Activated CD8-positive, alpha-beta memory T cell treated with anti-CD3 and anti-CD28 coated beads, Interleukin-2, amount 50 U/mL, for 4 hours (primary cell): ENCODE measurements at places on chromosomes 11 and 22.

DNA sequence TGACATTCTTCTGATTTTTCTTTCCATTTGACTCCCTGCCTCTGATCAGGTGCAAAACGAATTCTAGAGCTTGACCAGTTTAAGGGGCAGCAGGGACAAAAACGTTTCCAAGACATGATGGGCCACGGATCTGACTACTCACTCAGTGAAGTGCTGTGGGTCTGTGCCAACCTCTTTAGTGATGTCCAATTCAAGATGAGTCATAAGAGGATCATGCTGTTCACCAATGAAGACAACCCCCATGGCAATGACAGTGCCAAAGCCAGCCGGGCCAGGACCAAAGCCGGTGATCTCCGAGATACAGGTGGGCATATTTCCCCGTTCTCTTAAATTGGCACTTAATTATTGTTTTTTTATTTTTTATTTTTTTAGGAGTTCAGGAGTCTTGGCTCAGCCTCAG is 15.4 kb downstream of the XRCC6 start:
- no peak for DNase-seq

GRCh38 chr11:10450462-10451425 is 4.3 kb upstream of the AMPD3 start:
- peak; percentile 54 for DNase-seq

DNA sequence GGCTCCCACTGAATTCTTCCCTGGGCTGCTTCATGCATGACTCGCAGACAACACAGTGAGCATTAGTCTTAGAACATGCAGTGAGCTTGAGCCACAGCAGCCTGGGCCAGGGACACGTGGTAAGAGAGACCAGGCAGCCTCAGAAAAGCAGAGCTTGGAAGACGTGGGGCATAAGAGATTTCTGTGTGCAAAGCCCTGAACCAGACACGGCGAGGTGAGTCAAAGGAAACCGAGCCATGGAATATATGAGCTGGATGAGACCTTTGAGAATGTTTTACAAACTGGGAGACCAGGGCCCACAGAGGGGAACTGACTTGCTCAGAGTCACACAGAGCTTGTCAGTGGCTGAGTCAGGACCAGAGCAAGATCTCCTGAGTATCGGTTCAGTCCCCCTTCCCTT is 8.5 kb upstream of the FXYD6 start:
- no peak for DNase-seq

DNA sequence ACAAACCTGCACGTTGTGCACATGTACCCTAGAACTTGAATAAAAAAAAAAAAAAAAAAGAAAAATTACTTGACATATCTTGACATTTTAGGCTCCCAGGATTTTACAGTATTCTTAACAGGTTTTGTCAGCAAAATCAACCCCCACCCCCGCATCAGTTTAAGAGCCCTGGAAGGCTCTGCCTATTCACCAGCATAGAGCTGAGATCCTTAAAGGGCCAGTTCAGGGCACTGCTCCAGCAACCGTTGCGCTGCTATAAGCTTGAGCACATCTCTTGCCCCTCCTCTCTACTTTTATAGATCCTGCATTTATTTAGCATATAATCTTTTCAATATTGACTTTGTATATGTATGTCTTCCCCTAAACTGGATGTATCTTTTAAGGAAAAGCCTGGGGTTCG is 697 bp upstream of the PAFAH1B2 start:
- peak; percentile 29 for DNase-seq

DNA sequence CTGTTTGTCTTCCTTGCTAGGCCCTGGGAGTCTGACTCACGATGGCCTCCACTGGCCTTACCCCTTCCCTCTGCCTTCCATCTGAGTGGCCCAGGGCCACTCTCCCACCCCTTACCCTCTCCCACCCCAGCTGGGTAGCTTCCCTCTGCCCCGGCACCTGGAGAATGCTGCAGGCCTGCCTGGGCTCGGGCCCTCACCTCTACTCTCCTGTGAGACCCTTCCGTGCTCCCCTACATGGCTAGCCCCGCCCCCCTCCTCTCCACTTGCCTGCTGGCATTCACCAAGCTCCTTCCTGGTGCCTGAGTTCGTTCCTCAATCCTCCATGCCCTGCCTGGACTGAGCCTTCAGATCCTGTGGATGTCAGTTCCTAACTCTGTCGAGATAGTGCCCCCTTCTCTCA is 8.7 kb downstream of the RAB36 start:
- no peak for DNase-seq

GRCh38 chr22:46084943-46085827 is 65.1 kb upstream of the PPARA start:
- no peak for DNase-seq

DNA sequence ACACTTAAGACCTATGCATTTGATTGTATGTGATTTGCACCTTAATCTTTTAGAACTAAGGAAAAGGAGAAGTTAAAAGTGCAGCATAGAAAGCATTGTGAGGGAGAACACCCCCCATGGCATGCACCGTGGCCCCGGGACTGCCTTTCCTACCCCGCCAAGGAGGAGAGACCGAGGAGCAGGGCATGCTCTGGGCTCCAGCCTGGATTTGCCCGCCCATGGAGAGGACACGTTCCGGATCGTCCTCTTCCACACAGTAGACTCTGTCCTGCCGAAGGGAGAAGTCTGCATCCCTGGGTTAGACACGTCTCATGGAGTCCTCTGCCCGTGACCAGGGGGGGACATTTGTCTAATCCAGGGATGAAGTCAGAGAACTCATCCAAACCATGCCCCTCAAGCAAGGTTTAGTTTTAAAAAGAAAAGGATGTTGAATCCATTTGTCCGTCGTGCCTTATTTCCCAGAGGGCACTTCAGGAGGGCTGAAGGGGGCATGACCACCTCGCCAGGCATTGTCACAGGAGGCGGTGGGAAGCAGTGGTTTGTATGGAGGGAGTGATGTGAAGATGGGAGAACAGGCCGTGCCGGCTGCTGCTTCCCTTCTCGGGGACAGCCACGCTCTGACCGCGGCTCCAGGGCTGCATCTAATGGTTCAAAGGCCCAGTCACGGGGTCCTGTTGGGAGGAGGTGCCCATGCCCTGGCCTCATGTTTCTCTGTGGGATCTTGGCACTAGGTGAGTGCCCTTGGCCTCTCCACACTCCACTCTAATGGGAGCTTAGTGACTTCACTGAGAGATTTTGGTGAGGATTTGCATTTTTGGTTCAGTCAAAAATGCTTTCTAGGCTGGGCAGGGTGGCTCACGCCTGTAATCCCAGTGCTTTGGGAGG is 66.2 kb upstream of the GAL start:
- DNase-seq: no peak

GRCh38 chr11:20162824-20163782 is 2.8 kb upstream of the DBX1 start:
- DNase-seq: no peak

- DNase-seq: no peak
Observed at GRCh38 chr22:30843245-30843644, 125.3 kb downstream of the MORC2 start.

- DNase-seq: no peak
Observed at GRCh38 chr11:57942808-57943207, 80.9 kb upstream of the OR9Q1 start.

- DNase-seq: no peak
Observed at GRCh38 chr11:9876331-9876730, 212.5 kb downstream of the SWAP70 start.

- no peak for DNase-seq
Observed at GRCh38 chr11:17972987-17973386, 39.9 kb downstream of the SERGEF start.

GRCh38 chr11:11821899-11822298 is 19.9 kb upstream of the USP47 start:
- no peak for DNase-seq

DNA sequence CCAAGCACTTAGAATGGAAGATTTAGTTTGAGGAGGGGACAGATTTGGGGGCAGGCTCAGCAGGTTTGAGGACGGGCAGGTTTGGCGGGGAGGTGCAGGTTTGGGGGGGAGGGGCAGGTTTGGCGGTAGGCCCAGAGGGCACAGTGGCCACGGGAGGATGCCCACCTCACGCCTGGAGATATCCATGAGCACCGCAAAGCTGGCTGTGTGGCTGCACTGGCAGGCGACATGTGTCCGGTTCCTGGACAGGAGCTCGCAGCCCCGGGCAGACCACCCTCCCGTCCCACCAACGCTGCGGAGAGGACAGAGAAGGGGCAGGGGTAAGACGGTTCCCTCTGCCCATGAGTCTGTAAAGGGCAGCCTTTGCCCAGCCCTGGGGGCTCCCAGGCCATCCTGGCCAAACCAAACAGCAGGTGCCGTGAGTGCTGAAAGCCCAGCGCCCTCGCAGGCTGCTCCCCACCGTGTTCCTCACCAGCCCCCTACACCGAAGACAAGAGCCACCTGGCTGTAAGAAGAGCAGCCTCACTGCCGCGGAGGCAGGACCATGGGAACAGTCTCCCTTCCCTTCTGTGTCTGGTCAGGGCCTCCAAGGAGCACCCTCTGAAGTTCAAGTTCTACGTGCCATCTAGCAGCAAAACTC is 43.0 kb downstream of the TRMU start:
- no peak for DNase-seq

DNA sequence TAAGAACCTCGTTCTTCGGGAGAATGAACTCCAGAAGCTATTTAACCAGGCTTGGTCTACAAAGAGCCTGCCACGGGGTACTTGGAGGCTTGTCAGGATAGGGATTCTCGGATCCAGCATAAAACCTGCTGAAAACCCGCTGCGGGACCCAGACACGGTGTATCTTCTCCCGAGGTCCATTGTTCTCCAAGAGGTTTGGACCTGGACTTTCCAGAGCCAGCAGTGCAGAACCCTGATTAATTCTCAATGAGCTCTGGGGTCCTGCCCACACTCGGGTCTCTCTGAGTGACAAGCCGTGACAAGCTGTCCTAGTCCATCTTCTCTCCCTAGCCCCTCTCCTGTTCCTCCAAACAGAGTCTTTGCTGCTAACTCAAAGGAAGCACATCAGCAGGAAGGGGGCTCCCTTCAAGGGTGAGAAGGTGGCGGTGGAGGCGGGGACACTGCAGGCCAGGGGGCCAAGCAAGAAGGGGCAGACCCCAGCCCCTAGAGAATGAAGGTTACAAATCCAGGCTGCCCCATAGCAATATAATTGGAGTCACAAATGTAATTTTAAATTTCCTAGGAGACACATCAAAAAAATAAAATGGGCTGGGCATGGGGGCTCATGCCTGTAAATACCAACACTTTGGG is 12.2 kb downstream of the SHANK2 start:
- DNase-seq: no peak

- DNase-seq: no peak
Observed at GRCh38 chr22:24473284-24473683, 21.8 kb upstream of the UPB1 start.

GRCh38 chr22:17804331-17805080 is 30.2 kb upstream of the BID start:
- no peak for DNase-seq

GRCh38 chr11:60880643-60881282 is 13.4 kb downstream of the ZP1 start:
- DNase-seq: no peak

- DNase-seq: no peak
Observed at GRCh38 chr22:28125799-28126198, 206.7 kb upstream of the PITPNB start.

DNA sequence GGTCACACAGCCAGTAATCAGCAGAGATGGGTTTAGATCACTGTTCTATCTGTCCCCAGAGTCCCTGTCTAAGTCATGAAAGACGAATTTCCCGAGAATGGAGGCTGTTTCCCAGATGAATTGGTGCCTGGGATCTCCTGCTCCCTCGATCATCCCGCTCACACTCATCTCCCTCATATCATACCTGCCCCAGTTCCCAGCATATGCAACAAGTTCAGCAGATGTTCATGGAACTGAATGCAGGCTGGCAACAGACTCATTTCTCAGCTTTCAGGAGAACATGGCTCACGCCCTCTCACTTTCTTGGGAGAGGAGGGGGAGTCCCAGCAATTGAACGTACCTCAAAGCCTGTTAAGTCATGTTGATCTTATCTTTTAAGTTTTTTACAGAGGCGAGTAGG is 22.1 kb downstream of the CD6 start:
- DNase-seq: no peak

DNA sequence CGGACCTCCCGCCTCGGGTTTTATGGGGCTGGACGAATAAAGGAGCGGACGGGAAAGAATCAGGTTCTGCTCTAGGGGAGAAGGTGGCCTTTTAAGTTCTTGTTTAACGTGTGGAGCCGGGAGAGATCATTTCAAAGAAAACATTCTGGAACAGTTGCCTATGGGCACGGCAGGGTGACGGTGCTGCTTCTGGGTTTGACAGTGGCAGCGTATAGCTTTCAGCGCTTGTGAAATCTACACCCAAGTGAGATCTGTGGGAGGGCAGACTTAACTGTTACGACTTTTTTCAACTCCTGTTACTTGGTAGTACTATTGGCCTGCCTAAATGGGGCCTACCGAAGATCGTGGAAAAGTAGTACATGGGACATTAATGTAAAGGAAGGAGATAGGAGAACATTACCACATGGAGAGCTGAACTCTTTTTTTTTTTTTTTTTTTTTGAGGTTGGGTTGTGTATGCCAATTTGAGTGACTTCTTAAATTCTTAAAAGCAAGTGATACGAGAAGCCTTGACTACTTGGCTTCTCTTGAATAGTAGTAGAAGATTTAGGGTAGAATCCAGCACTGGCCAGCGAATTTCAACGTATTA is 743 bp downstream of the USP47 start:
- peak; percentile 52 for DNase-seq

DNA sequence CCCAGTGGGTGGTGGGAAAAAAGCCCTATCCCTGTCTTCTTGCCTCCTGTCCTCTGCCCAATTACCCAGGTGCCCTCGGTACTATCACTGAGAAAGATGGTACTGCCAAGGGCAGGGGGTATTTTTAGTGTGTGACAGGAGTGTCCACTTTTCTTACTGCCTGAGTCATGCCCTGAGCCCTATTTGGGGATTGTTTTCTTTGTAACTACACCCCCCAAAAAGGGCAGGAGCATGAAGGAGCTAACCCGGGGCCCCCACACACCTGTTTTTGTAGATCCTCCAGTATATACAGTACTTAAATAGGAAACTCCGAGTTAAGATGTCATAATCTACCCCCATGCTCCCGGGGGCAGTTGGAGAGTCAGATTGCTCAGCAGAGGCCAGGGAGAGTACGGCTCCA is 3.8 kb downstream of the SMTNL1 start:
- no peak for DNase-seq

- no peak for DNase-seq
Observed at GRCh38 chr11:111797145-111797581, 31.0 kb upstream of the PPP2R1B start.

- no peak for DNase-seq
Observed at GRCh38 chr11:27700351-27701301, at the start of gene BDNF. Gene BDNF, minus strand, starts transcription at chr11:27700455. Its CDS starts 41,891 bp downstream, at chr11:27658564.

GRCh38 chr11:109808569-109808968 is 284.6 kb upstream of the ZC3H12C start:
- DNase-seq: no peak
